AG20443 (cell line): ENCODE measurements at places on chromosomes 7 and 10.

DNA sequence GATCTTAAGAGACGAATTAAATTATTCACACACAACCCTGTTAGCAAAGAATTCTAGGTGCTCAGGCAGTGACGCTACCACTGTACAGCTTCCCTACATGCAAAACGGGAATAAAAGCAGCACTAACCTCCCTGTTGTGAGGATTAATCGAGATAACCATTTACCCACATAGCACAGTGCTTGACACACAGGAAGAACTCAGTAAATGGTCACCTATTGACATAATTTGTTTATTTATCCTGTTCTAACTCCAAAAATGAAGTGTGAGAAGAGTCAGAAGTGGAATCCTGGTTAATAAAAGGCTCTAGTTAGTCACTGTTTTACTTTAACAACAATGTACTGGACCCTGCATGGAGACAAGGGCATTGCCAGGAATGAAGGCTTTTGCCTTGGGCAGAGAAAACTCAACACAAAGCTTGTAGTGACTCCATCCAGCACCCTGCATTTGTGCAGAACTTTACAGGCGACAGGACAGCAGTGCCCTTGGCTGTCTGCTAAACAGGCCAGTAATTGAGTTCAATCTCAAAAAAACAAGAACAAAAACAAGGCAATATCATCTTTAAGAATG is 103.8 kb downstream of the SORBS1 start:
- no peak for DNase-seq

- DNase-seq = no peak
Observed at GRCh38 chr7:78985509-78985908, 468.0 kb downstream of the MAGI2 start.

- no peak for DNase-seq
Observed at GRCh38 chr10:54470324-54470631, 330.8 kb downstream of the PCDH15 start.

DNA sequence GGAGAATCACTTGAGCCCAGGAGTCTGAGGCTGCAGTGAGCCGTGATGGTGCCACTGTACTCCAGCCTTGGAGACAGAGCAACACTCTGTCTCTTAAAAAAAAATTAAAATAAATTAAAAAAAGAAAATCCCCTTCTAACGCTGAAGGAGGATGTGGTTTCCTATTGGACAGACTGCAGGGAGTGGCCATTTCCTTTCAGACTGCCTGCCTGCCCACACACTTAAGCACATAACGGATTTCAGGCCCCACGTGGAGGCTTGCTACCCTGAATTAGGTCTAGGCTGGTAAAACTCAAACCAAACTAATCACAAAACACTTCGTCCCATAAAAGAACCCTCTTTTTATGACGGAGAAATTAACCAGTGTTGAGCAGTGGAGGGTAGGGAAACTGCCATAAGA is 34.0 kb downstream of the GATA3 start:
- DNase-seq = no peak

DNA sequence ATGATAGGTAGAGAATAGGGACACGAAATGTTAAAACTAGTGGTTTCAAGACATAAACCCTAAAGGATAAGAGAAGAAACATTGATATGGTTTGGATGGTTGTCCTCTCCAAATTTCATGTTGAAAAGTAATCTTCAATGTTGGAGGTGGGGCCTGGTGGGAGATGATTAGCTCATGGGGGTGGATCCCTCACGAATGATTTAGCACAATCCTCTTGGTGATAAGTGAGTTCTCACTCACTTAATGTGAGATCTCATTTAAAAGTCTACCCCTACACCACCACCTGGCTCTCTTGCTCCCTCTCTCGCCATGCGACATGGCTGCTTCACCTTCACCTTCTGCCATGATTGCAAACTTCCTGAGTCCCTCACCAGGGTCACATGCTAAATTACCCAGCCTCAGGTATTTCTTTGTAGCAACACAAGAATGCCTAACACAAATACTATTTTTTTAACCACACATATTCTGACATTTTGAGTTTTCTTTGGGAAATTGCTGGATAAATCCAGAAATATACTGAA is 242.4 kb upstream of the PHF14 start:
- DNase-seq = no peak

- no peak for DNase-seq
Observed at GRCh38 chr10:22180724-22181123, 37.1 kb downstream of the EBLN1 start.

DNA sequence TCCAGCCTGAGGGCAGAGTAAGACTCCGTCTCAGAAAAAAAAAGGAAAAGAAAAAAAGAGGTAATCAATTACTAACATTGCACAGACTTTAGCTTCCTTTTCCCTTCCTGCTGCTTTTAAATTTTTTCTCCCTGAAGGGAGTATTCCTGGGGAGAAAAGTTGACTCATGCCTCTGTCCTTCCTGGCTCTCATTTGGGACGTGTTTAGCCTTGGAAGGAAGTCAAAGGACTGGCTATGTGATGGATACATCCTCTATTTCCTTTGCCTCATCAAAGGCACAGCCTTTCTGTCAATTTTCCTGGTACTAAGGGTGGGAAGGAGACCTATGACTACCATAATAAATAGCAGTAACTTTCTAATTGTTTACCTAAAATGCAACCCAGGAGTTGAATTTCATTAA is 77.6 kb downstream of the ITGA8 start:
- peak; percentile 81 for DNase-seq

- no peak for DNase-seq
Observed at GRCh38 chr7:143308632-143309031, 7.3 kb upstream of the CLCN1 start.

DNA sequence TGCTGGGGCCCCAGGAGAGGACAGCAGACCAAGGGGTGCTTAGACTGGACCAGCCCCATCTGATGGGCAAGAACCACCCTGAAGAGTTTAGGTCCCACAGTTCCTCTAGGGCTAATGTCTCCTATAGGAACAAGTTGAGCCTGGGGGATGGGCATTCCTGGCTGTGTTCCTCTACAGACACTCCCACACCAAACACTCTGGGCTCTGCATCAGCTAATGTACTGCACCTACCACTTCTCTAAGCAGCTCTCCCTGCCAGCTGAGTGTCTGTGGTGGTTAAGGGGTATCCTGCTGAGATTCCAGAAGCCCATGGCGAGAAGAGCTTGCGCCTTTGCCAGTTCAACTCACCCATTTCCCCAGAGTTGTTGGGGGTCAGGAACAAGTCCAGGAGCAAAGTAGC is 284.1 kb upstream of the CSTF2T start:
- no peak for DNase-seq

DNA sequence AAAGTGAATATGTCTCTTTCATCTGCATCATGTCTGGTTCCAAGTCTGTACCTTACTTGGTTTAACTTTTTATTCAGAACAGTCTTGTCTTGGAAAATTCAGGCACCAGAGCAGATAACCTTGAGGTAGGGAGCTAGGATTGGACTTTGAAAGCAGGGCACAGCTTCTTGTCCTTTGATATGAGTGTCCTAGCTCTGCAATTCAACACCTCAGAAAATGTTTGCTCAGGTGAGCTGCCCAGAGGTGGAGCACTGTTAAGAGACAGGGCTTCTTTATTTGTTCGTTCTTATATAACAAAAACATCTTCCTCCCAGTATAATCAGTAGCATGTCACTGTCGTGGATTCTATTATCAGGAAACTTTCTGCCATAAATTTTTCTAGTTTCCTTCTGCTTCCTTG is 118.3 kb downstream of the LRRC4 start:
- DNase-seq = no peak

- DNase-seq = no peak
Observed at GRCh38 chr7:70104243-70104642, 506.0 kb downstream of the AUTS2 start.

- DNase-seq = no peak
Observed at GRCh38 chr7:99235925-99236324, 28.0 kb upstream of the KPNA7 start.

DNA sequence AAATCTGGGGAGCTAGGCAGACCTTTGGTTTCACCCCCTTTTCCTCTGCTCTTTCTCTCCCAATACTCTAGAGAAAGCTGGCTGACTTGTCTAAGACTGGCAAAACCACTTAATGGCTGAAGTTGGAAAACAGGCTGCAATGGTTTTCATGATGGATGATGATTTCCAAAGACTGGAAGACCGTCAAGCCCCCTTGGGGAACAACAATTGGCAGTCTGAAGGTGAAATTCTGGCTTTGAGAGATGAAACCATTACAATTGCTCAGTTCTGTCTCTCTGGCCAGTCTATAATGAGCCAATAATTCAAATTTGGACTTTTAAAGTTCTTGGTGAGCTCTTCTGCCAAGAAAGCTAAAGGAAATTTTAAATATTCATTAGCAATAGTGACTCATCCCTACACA is 680.5 kb downstream of the PARD3 start:
- no peak for DNase-seq

- peak; percentile 52 for DNase-seq
Observed at GRCh38 chr7:12570534-12571461, at the start of gene SCIN. SCIN (plus strand) TSS chr7:12570720; CDS start chr7:12570787, 67 bp downstream.

GRCh38 chr10:69344591-69345252 is 66.4 kb downstream of the HK1 start:
- DNase-seq = no peak

- peak; percentile 61 for DNase-seq
Observed at GRCh38 chr10:94097656-94098055, 103.9 kb downstream of the PLCE1 start.

- no peak for DNase-seq
Observed at GRCh38 chr7:147276783-147277370, 1160.3 kb downstream of the CNTNAP2 start.

DNA sequence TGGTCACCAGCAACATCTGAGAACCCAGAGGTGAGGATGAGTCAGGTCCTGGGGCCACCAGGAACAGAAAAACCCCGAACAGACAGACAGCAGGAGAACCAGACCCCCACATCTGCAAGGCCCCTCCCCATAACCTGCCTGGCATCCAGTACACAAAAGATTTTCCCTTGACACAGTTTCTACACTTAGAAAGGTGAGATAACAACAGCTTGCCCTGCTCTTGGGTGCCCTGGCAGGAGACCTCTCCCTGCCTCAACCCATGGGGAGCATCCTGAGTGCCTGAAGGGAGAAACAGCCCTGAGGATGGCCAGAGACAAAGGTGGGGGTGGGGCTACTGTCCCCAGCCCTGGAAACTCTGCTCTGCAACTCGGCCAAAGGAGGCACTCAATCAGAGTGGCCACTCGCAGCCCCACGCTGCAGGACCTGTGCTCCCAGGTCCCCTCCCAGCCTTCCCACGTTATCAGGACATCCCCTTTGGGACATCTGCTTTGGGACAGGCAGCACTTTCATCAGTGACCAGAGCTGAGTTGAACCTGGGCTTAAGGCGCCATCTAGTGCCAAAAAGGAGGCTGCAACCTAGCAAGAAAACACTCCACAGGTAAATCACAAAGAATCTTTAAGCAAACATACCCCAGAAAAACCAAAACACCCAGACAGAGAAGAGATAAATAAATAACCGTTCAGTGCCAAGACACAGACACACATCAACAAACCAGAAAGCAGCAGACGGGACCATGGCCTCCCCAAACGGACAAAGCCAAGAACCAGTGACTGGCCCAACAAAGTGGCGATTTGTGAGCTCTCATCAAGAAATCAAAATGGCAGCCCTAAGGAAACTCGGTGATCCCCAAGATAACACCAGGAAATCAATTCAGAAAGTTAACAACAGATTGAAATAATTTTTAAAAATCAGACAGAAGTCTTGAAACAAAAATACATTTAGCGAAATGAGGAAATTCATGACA is 233.7 kb downstream of the PTPRN2 start:
- no peak for DNase-seq

DNA sequence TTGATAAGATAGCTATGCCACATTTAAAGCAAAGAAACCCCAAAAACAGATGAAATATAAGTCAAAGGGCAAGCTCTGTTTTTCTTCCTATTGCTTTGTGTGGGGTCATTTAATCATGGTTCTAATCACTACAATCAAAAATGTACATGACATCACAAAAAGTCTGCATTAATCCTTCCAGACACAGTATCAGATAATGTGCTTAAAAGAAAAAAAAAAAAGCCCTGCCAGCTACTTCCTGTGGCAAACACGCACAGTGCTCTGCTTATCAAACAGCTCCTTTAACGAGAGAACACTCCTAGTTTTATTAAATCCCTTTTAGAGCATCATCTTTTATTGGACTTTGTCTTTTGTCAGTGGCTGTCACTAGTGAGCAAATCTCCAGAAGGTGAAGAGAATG is 1005.8 kb downstream of the GATA3 start:
- DNase-seq = no peak

- DNase-seq = peak; percentile 54
Observed at GRCh38 chr7:38463277-38464225, 167.6 kb downstream of the AMPH start.

GRCh38 chr7:391411-391951 is 101.5 kb downstream of the FOXL3 start:
- no peak for DNase-seq

- no peak for DNase-seq
Observed at GRCh38 chr7:129859183-129859582, 93.6 kb downstream of the UBE2H start.

DNA sequence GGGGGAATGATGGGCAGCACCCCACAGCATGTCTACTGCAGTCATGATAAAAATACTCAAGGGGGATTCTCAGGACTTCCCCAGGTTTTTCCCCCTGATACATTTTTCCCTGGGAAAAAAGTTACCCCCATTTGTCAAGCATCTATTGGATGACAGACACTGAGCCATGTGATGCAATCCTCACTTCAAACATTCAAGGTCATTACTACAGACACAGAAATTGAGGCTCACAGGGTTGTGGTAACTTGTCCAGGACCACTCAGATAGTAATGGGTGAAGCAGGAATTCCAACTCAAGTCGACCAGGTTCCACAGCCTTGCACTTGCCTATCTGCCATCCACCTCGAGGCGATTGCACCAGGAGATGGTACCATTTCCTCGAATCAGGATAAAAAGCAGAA is 31.7 kb downstream of the PPP1R3C start:
- DNase-seq = no peak

GRCh38 chr7:120733143-120733542 is 124.8 kb downstream of the TSPAN12 start:
- DNase-seq = peak; percentile 12

GRCh38 chr10:27783660-27784059 is 38.0 kb upstream of the MKX start:
- peak; percentile 62 for DNase-seq

DNA sequence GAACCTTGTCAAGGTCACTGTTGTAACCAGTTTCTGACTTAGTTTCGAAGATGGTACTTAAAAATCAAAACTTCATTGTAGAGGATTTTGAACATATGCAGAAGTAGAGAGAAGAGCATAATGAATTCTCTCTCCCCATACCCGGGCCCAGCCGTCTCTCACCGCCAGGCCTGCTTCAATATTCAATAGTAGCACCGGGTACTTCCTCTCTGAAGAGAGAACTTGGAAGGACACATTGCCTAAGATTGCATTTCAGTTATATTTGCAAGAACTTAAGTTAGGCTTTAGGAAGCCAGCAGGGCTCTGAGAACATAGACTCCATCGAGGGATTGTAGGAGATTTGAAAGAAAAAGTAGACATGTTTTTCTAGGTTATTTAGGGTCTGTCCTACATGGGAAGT is 19.1 kb downstream of the LMTK2 start:
- DNase-seq = no peak

DNA sequence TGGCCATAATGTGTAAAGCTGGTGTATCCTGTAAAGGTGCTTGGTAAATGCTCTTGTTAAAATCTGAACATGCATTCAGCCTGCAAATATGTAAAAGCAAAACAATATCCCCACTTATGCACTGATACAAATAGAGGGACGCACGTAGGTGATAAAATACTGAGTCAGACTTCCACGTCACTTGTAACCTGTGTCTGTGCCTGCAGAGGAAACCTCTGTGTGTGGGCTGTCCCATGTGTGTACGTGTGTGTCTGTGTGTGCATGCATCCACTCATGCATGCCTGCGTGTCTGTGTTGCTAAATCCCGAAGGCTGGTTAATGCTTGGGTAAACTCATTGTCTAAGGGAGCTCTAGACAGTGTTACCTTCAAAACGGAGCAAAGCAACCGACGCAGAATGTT is 68.9 kb downstream of the KLF6 start:
- no peak for DNase-seq
